ENCODE measurements at places on chromosomes 7 and 10.

DNA sequence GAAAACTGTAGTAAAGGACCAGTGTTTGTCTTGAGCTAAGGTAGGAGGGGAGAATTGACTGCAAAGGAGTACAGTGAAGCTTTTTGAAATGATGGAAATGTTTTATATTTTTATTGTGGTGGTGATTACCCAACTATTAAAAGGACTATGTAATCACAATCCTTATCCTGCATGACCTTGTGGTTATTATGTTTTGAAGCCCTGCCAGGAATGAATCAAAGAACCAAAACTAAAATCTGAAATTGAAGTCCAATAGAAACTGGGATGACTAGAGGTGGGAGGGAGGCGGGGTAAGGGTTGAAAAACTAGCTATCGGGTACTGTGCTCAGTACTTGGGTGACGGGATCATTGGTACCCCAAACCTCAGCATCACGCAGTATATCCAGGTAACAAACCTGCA, 8.2 kb downstream of the CCDC7 start:
- DNase-seq: no peak

DNA sequence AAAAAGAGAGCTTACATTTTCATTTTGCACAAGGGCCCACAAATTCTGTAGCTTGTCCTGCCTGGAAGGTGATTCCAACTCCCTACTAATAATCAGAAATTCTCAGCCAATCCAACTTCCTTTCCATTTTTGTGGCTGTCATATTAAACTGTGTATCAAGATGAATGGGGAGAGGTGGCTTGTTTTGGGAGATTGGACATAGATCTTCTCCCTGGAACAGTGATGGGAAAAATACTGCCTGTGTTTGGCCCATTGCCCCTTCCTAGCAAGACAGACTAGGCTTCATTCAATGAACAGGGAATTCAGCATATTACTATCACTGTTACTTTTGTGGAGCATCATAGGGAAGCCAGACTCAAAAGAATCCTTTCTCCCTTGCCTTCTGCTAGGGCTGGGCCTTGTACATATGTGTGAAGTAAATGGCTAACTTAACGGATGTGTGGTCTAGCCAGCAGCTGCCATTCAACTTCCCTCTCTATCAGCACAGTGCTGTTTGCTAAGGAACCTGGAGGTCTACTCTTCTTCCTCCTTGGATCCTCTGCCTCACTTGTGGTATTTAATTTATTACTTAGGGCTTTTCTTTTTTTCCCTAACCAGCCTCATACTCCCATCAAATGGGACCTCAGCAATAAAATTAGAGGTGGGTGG, 326.0 kb downstream of the BICC1 start:
- DNase-seq: no peak

DNA sequence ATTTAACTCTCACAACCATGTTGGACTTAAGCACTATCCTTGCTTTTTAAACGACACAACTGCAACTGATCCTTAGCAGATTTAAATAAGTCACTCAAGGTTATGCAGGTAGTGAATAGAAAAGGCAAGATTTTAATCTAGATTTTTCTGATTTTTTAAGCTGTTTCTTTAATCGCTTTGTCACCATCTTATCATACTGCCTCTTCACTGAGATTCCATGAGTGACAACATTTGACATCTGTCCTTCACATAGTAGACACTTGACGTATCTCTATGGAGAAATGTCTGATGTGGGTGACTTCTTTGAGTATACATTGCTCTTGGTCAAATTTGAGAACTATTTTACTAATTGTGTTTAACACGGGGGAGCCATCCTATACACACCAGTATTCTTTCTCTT, 839.7 kb downstream of the GATA3 start:
- no peak for DNase-seq

- DNase-seq: no peak
These were observed 67.1 kb downstream of the HK1 start for GRCh38 chr10:69345402-69345801.

- DNase-seq: no peak
These were observed 1033.8 kb upstream of the AUTS2 start for GRCh38 chr7:68564306-68565135.

GRCh38 chr7:33933611-33934281, 28.4 kb downstream of the BMPER start:
- no peak for DNase-seq

- DNase-seq: no peak
These were observed 26.4 kb downstream of the ZCCHC24 start for GRCh38 chr10:79418886-79419595.

- DNase-seq: no peak
These were observed 221.6 kb downstream of the RNLS start for GRCh38 chr10:88361494-88361893.

DNA sequence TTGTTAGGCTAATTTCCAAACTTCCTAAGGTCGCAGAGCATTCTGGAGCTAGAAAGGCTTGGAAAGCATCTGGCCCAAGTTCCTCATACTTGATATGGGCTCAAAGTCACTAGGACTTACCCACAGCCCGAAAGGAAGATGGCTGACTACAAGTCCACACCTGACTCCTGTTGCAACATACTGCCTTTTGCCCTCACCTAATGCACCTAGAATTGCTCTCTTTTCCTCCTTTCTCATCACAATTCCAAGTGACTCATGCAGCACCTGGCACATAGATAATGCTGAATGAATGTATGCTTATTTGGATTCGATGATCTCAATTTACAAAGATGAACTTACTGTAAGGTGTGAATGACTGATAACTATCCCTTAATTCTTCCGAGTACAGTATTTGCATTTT, 131.5 kb downstream of the SORBS1 start:
- DNase-seq: no peak

DNA sequence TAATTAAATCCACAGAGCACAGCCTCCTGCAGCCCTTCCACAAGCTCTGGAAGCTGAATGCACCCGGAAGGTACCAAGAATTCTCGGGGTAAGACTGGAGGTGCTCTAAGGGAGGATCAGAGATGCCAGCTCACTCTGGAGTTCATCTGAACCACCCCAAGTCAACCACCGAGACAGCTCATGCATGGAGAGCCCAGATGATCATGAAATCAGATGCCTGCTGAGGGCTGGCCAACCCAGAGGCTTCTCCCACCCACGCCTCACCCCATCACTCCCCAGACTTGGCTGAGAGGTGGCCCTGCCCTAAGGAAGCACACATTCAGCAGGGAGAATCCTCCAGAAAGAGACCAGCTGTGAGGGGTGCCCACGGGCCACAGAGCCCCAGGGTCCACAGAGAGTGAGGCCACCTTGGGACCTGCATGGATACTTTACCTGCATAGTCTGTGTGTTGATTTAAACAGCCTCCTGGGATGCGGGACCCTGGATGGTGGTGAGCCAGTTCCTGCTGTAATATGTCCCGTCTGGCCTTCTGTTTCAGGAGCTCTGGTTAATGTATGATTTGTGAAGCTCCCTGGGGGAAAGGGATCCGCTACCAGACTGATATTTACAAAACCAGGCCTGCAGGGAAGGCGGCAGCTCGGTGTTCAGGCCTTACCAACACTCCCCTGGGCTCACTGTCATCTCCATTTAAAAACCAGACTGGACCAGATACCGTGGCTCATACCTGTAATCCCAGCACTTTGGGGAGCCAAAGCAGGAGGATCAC, 64.9 kb downstream of the INSIG1 start:
- DNase-seq: no peak

DNA sequence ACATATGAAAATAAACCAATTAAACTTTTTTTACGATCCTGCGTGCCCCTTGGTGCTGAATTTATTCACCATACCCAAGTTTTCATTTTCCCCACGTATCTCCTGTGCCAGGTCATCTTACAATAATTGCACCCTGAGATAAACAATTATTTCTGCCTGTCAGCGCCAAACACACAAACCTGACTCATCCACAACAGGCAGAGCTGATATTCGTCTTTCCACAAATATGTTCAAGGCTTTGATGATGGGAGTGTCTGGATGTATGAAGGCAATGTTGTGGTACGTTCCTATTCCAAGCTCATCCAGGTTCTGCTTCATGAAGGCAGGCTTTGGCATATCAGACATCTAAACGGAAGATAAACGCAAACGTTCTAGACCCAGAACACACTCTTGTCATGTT, 45.8 kb upstream of the RHEB start:
- DNase-seq: no peak

DNA sequence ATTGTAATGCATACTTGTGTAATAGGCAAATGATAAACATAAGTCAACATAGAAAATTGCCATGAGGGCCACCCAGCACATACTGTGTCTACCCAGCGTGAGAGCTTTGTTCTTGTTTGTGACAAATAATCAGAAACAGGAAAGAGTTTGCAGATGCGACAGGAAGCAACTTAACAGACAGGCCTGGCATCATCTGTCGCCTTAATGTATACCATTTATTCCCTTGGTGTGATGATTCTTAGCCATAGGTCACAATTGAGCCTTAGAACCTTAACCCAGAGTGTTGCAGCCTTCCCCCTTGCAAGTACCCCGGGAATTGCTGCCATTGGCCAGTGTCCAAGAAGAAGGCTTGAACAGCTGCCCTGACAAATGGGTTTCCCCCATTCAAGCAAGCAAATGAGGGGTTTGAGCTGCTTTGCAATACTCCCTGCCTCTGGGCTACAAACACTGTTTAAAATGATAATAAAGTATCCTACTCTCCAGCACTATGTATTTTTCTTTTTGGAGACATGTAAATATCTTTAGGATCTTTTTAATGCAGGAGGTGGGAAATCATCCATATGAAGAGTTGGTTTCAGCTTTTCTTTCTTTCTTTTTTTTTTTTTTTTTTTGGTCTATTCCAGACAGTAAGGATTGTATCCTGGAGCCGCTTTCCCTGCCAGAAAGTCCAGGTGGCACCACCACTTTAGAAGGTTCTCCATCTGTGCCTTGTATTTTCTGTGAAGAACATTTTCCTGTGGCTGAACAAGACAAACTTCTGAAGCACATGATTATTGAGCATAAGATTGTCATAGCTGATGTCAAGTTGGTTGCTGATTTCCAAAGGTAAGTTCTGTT, 80.0 kb downstream of the ZNF277 start:
- DNase-seq: no peak

- no peak for DNase-seq
These were observed 48.9 kb upstream of the KDM7A start for GRCh38 chr7:140225562-140226249.

DNA sequence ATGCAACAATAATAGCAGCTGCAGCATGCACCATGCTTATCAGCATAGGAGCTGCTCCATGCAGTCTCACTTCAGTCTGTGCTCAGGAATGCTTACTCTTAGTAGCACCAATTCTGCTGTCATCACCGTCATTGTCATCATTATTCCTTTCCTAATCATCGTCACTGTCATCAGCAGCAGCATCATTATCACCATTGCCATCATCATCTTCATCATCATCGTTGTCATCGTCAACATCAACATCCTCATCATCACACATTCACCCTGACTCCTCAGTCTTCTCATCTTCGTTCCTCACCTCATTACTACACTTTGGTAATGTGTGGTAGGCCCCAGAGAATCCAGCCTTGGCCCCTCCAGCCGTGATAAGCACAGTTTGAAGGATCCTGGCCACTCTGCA, 545.0 kb downstream of the TNS3 start:
- DNase-seq: no peak

GRCh38 chr10:63286754-63287264, 153.7 kb downstream of the NRBF2 start:
- DNase-seq: no peak

- no peak for DNase-seq
These were observed 283.3 kb downstream of the FRMD4A start for GRCh38 chr10:14047431-14047830.

DNA sequence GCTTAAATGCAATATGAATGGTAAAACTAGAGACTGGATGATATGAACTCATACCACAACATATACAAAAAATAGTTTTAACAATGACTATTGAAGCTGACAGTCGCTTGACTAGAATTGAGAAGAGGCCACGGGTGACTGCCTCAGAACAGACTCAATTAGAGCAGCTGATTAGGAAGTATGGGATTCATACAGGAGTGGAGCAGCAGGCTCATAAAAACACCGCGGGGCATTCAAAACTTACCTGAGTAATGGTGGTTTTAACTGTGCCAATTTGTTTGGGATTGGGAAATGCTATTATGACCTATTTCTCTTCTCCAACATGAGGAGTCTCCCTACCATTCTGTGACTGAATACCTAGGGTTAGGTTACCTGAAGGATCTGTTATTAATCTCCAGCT, 2.1 kb downstream of the CADPS2 start:
- no peak for DNase-seq

DNA sequence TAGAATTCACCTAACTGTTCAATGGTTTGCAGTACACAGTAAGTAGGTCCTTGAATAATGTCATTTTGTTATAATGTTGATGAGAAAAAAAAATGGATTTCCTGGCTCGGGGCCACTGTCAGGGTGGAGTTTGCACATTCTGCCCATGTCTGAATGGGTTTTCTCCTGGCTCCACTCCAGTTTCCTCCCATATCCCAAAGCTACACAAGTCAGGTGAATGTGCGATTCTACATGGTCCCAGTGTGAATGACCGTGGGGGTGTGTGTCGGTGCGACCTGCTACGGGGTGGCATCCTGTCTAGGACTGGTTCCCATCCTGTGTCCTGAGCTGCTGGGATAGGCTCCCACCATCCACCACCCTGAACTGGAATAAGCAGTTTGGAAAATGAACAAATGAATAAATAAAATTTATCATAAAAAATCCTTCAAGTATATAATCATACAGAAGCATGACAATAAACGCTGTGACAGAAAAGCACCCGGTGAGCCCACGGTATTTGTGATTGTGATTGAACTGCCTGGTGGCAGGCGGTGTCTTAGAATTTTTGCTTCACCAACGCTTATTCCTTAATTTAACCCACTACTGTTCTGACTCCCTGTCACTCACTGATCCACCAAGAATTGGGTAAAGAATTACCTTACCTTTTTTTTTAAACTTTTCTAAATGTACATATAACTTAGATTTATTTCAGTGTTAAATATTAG, 114.1 kb downstream of the ICA1 start:
- no peak for DNase-seq

DNA sequence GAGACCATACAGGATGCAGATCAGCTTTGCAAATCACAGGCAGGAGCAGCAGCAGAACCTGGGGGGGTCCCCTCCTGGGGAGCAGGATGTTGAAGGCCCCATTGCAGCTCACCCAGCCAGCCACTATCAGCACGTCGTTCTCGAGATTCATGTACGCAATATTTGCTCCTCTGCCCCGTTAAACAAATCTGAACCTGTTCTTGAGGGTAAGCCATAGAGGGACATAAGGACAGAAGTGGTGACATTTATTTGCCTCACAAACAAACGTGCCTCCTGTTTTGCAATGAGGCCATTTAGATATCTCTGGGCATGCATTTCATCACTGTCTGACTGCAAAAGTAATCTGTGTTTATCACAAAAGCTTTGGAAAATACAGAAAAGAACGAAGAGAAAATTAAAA, 87.3 kb upstream of the BAIAP2L1 start:
- no peak for DNase-seq

GRCh38 chr10:71555087-71555723, 158.5 kb downstream of the CDH23 start:
- no peak for DNase-seq

- no peak for DNase-seq
These were observed 34.0 kb downstream of the C7orf25 start for GRCh38 chr7:42877862-42878261.
